Forelimb muscle (tissue), 1 donor: ENCODE measurements at places on chromosomes 6 and 20. TPM values are rescaled to one million over a fixed set of nuclear protein-coding genes. Genes with fewer than 3 reads are reported as not detected.

GRCh38 chr6:166236596-166236995, 68.9 kb upstream of the TBXT start:
- DNase-seq = no peak

GRCh38 chr6:38638941-38639497, 710 bp downstream of the BTBD9 start:
- no peak for DNase-seq

The SLC13A3 gene
- 3.3 TPM for polyA plus RNA-seq

The TLDC2 gene
- 0.40 TPM for polyA plus RNA-seq

- no peak for DNase-seq
These were observed 4.9 kb downstream of the VSTM2L start for GRCh38 chr20:37907677-37908401.
